ENCODE measurements at places on chromosomes 1 and 21.

- DNase-seq, result no peak
These were observed 119.4 kb downstream of the SLC16A1 start for GRCh38 chr1:112836642-112837041.

DNA sequence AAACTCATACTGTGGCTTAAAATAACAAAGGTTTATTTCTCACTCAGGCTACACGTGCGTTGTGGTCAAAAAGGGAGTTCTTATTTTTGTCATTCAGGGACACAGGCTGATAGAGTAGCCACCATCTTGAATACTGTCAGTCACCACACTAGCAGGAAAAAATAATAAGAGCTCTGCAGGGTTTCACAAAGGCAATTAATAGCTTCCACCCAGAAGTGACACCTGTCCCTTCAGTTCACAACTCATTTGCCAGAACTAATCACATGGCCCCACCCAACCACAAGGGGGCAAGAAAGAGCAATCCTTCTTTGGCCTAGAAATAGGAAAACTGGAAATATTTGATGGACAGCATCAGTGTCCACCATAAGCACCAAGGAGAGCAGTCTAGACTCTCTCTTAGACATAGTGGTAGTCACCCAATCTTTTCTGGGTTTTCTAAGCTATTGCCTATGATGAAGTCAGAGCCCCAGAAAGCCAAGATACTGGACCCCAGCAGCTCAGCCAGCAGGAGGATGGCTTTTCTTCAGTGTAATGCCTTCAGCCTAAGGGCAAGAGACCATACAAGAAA lies 8.2 kb downstream of the HAPLN2 start:
- peak; percentile 41 for DNase-seq

DNA sequence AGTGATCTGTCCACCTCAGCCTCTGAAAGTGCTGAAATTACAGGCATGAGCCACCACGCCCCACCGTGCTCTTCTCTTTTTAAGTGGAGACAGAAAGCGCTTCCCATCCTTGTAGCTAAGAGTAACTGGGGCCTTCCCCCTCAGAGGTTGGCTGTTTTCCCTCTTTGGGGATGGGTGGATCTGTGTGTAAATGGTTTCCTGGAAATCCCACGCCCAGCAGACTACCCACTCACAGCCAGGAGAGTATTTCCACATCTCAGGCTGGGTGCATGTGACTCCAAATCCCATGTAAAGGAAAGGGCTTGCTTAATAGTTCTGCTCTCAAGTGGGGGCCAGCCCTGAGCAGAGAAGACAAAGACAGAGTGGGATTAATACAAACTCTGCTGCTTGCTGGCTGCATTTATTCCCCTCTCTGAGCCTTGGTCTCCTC lies 19.6 kb upstream of the TCEA3 start:
- no peak for DNase-seq

DNA sequence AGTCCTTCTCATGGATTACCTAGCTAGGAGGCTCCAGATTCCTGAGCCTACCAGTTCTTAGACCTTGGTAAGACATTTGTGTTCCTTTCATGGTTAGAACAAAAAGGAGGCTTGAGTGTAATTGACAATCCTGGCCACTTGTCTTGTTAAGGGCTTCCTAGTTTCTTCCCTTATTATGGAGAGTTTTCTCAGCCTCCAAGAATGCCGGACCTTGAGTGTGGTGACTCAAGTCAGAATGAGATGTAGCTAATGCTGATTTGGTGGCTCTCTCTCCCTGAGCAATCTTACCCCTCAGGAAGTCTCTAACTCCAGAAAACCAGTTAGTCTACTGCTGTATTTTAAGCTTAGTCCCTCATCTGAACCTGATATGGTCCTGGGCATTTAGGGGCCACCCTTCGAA lies 14.3 kb downstream of the CHI3L2 start:
- DNase-seq, result no peak

DNA sequence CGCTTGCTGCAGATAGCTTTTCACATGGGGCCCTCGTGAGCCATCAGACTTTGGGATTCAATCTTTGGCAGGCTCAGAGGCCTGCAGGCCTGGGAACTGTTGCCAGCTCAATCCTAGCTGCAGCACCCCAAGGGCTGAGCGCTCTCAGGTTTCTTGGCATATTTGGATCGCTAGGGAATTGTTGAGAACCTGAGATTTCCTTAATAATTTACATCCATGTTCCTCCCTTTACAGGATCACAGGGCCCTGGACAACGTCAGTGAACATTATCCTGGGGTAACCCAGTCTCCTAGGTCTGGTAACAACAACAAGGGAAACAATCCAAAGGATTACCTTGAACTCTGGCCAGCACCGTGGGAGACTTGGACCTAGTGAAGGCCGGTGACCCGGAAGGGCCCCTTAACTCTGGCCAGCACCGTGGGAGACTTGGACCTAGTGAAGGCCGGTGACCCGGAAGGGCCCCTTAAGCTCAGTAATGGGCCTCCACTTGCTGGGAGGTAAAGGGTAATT lies 49.3 kb upstream of the NEK2 start:
- no peak for DNase-seq
